T47D (cell line): ENCODE measurements at places on chromosomes 5 and 9.
A peak's percentile ranks its signal among the peaks of the same experiment; 100 is the strongest.

- DNase-seq = no peak
These were observed 1.1 kb downstream of the PCDHAC2 start for GRCh38 chr5:140967226-140967893.

DNA sequence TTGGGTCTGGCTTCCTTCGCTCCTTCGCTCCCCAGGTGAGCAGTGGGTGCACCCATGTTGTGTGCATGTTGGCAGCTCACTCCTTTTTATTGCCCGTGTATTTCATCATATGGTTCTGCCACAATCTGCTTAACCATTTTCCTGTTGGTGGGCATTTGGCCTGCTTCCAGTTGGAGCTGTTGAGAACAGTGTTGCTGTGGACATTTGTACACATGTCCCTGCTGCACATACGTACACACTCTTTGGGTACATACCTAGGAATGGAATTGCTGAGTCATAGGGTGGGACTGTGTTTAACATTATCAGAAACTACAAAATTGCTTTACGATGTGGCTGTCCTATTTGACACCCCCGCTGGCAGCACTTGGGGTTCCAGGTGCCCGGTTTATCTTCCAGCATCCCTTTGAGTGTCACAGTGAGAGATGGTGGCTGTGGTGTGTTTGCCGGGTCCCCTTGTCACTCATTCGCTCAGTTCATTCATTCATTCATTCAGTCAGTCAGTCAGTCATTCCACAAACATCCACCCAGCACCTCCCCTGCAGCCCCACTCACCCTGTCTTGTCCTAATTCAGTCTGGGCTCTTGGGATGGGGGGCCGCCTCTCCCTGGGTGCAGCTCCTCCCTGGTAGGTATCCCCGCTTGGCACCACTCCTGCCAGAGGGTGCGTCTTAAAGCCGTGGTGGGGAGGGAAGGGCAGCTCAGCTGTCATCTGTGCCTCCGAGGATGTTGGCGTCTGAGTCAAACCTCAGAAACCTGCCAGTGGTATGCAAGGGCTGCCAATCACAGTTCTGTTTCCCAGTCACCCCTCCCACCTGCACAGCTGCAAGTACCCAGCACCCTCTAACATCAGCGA is 7.9 kb upstream of the FIBCD1 start:
- DNase-seq = no peak

- no peak for DNase-seq
These were observed 28.1 kb downstream of the TARS1 start for GRCh38 chr5:33468775-33469435.

DNA sequence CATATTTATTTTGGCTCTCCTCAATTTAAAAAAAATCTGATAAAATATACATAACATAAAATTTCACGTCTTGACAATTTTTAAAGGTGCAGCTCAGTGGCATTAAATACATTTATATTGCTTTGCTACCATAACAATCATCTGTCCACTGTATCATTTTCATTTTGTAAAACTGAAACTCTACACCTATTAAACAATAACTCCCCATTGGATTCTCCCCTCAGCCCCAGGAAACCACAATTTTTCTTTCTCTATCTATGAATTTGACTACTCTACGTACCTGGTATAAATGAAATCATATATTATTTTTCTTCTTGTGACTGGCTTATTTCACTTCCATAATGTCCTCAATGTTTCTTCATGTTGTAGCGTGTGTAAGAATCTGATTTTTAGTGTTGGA is 563.5 kb downstream of the PRR16 start:
- no peak for DNase-seq

- DNase-seq = no peak
These were observed 99.1 kb upstream of the RASGRF2 start for GRCh38 chr5:80860924-80861613.

- no peak for DNase-seq
These were observed 17.0 kb upstream of the MOCS2 start for GRCh38 chr5:53126521-53126920.

DNA sequence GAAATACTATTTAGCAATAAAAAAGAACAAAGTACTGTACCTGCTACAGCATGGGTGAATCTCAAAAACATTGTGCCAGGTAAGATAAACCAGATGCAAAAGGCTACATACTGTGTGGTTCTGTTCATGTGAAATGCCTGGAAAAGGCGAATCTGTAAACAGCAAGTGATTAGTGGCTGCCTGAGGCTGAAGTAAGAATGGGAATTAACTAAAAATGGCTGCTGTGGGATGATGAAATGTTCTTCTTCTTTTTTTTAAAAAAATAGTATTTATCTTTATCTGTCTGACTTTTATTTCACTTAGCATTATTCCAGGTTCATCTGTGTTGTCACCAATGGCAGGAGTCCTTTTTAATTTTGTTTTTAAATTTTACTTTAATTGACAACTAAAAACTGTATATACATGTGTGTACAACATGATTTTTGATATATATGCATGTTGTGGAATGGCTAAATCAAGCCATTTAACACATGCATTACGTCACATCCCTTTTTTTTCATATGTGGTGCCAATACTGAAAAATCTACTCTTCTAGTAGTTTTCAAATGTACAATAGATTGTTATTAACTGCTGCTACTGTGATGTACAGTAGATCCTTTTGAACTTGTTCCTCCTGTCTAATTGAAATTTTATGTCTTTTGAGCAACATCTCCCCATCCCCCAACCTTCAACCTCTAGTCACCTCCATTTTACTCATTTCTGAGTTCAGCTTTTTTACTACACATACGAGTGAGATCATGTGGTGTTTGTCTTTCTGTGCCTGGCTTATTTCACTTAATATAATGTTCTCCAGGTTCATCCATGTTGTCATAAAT is 62.9 kb upstream of the TNFAIP8 start:
- no peak for DNase-seq

DNA sequence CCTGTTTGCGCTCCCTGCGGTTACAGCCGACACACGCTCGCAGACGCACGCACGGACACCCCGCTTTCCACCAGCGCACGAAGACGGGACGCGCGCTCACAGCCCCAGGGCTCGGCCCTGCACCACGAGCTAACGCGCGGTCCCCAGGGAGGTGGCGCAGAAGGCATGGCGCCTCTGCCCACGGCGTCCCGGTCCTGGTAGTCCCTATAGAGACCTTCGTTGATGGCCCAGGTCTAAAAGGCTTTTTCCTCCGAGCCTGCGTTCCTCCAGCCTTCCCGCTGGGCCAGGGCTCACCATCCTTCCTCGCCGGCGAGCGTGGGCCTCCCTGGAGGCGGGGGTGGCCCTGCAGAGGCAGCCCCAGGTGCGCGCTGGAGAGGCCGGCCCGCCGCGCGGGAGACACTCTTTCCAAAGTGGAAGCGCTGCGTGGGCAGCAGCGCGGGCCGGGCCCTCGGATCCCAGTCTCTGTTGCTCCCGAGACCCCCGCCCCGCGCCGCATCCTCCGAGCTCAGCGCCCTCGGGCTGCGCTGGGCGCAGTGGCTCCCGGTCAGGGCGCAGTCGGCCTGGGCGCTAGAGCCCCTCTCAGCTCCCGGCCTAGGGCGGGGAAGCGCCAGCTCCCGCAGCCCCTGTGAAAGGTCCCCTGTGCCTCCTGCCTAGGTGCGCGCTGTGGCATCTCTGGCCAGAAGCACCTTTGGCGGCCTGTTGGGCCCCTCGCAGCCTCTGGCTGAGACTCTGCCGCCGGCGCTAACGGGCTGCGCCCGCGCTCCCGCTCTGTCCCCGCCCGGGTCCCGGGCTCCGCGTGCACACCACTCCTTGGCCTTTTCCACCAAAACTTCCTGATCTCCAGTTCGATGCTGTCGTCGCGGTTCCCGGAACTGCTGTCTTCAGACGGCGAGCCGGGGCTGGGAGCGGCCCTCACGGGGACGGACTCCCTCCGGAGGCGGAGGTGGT is 31.9 kb upstream of the FANCC start:
- DNase-seq = no peak

- no peak for DNase-seq
These were observed 33.7 kb downstream of the CENPP start for GRCh38 chr9:92359394-92359995.

DNA sequence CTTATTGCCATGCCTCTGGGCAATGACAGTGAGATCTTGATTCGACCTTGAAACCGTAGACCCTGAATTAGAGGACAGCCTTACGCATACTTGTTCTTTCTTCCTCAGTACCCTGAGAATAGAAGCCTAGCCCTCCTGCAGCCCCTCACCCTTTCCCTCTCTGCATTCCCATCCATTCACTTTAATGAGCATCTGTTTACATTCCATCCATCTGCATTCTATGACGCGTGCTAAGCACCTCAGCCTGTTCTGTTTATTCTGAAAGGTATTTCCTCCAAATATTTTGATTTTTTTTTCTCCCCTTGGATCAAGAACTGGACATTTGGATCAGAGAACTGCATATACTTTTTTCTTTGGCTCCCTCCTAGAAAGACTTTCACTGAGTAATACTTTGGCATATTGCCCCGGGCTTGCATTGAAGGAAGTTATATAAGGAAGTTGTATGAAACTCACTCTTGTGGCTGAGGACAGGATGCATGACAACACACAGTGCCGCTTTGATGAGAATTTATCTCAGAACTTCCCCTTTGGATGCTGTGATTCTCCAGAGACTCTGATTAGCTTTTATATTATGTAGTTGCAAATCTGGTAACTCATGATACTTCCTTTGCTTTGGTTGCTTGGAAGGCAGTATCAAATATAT is 15.7 kb downstream of the TMEM8B start:
- peak; percentile 74 for DNase-seq

GRCh38 chr5:166178411-166179080 is 2112.9 kb upstream of the WWC1 start:
- no peak for DNase-seq

- DNase-seq = no peak
These were observed 70.5 kb upstream of the RNU6ATAC start for GRCh38 chr9:134234687-134235359.

GRCh38 chr5:82641331-82642003 is 363.3 kb upstream of the RPS23 start:
- DNase-seq = peak; percentile 91
